ENCODE measurements at places on chromosomes 5 and 9.

GRCh38 chr9:107176436-107177151, 106.5 kb upstream of the RAD23B start:
- DNase-seq = no peak

DNA sequence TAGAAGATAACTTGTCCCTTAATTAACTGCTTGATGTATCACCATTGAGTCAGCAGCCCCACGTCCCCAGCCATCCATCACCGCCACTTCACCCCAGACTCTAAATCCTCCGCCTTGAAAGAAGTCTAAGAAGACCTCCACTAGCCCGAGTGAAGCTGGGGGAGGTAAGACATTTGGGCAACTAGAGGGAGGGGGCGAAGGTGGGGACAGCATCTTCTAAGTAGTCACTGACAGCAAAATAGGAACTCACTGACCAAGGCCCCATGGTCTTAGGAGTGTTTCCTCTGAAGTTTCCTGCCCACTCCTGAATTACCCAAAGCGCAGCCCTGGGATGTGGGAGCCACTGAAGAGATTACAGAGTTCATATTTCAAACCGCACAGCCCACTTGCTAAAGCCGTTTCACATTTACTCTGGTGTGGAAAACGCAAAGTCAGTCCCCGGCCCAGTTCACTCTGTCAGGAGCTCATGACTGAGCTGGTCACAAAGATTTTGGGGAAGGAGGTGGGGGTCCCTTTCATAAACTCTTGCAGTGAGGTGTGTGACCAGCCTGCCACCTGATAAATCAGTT, 107.4 kb downstream of the LHFPL2 start:
- no peak for DNase-seq

DNA sequence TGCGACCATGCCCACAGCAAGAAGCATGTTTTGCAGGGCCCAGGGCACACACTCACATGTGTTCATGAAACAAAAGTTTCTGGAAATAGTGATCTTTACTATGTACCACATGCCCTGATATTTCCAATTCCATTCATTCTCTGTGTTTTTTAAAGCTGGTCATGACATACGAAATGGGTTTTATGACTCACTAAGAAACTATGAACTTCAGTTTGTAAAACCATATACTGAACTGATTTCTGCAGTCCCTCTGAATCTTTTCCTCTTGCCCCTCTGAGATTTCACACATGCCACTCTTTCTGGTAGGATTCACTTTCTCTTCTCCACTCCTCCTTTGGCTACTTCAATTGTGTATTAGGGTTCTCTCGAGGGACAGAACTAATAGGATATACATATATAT, 416.1 kb upstream of the TRPC7 start:
- no peak for DNase-seq

DNA sequence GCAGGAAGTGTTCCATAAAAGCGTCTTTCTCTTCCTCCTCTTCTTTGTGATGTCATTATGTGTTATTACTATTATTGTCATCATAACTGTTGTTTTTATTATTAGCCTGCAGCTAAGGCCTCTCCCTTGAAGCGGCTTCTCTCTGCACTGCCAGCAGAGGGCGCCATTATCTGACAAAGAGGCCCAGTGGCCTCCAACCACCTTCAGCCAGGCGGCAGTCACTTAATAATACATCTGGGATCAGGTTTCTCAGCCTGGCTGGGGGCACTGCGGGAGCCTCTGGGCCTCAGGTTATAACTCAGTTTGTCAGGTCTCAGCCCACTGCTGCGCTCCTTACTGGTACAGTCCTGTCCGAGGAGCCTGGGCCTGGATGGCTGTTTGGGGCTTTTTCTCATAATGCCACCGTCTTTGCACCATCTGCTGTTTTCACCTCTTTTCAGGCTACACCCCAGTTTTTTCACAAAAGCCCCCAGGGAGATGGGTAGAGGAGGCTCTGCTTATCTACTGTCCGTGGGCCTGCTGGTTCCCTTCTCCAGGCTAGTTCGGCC, 281.9 kb downstream of the NSG2 start:
- DNase-seq = no peak

GRCh38 chr9:86909388-86909787, 37.9 kb downstream of the GAS1 start:
- DNase-seq = no peak

- no peak for DNase-seq
Measured at GRCh38 chr5:150278916-150279315, 10.7 kb downstream of the CAMK2A start.

- no peak for DNase-seq
Measured at GRCh38 chr9:16139774-16140173, 586.9 kb downstream of the CCDC171 start.

DNA sequence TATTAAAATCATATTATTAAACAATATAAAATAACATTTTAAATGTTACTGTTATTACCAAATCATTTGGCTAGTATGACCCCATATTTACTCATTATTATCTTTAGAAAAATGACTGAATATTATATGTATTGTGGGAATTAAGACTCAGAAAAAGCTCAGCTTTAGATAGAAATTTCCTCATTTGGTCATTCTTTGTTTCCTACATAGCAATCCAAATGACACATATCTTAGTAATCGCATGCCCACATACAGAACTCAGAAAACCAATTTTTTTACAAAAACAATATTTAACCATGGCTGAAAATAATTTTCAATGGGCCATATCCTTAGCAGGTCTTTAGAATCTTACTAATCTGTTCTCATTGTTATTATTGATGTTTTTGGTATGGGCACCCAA, 53.8 kb upstream of the TSLP start:
- no peak for DNase-seq

GRCh38 chr5:18752317-18752716, 1118.1 kb downstream of the TAF11L14 start:
- no peak for DNase-seq

GRCh38 chr5:65796751-65797316, 74.8 kb downstream of the NLN start:
- no peak for DNase-seq

DNA sequence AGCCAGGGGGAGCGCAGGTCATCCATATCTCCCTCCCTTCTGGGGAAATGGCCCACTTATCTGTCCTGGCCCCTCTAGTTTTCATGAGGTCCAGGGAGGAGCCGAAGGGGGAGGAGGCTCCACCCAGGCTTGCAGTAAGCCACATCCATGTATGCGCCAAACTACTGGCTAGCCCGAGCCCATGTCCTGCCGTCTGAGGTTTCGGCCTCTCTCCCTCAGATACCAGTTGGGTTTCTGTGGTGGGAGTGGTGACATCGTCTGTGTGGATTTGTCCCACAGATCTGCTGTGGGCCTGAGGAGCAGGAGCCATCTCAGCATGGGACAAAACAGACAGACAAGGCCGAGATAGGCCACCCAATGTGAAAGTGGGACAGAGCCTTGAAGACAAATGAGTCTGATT, 78.3 kb upstream of the ORM1 start:
- no peak for DNase-seq

DNA sequence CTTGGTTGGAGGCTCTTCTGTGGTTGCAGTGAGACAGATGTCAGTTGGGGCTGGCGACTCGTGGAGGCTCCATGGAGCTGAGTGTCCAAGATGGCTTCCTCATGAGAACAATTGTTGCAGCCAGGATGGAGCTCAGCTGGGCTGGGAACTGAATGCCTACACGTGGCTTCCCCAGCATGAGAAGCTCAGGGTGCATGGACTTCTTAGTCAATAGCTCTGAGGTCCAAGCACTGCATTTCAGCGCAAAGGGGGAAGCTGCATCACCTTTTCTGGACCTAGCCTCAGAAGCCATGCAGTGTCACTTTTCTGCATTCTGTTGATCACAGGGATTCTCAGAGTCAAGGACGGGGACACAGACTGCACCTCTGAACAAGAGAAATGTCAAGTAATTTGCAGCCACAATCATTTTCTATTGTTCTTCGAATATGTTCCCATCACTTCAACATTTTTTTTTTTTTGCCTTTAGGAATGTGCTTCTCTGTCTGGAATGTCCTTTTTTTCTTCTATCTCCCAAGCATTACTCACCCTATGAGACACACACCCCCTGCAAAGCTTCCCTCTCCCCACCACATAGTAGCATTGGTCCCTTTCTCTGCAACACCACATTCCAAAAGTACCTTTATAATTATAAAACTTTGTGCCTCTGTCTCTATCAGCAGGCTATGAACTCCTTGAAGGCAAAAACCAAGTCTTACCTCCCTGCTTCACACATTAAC, 57.5 kb upstream of the STK32A start:
- no peak for DNase-seq

- DNase-seq = no peak
Measured at GRCh38 chr5:129460672-129460935, 506 bp downstream of the ADAMTS19 start.

DNA sequence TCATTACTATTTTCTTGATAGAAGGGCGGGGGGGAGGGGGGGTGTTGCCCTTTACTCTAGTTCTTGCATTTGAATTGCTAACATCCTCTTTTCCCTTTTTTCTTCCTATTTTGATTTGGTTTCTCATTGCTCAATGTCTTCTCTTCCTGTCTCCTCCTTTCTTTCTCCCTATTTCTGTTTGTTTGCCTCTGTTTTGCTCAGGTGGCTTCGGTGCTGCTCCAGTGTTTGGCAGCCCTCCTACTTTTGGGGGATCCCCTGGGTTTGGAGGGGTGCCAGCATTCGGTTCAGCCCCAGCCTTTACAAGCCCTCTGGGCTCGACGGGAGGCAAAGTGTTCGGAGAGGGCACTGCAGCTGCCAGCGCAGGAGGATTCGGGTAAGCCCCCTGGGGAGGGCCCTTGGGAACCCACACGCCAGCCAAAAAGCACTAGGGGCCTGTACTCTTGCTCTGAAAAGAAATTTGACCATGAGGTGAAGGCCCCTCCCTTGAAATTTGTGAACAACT, 48.3 kb downstream of the FAM78A start:
- no peak for DNase-seq

Data from cerebellar nuclear complex (tissue), 1 donor.